Effector memory CD4-positive, alpha-beta T cell (primary cell): ENCODE measurements at places on chromosomes 1 and 21.

GRCh38 chr1:154295408-154296235, 23.2 kb downstream of the HAX1 start:
- DNase-seq = no peak

DNA sequence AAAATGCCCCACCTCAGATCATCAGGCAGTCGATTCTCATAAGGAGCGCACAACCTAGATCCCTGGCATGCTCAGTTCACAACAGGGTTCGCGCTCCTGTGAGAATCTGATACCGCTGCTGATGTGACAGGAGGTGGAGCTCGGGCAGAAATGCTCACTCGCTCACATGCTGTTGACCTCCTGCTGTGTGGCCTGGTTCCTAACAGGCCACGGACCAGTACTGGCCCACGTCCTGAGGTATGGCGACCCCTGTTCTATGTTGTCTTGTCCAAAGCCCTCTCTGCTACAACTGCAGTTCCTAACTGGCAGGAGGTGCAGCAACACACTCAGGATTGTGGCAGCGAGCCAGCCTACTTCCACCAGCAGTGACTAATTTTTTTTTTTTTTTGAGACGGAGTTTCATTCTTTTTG, 70.6 kb downstream of the CLSTN1 start:
- DNase-seq = no peak

DNA sequence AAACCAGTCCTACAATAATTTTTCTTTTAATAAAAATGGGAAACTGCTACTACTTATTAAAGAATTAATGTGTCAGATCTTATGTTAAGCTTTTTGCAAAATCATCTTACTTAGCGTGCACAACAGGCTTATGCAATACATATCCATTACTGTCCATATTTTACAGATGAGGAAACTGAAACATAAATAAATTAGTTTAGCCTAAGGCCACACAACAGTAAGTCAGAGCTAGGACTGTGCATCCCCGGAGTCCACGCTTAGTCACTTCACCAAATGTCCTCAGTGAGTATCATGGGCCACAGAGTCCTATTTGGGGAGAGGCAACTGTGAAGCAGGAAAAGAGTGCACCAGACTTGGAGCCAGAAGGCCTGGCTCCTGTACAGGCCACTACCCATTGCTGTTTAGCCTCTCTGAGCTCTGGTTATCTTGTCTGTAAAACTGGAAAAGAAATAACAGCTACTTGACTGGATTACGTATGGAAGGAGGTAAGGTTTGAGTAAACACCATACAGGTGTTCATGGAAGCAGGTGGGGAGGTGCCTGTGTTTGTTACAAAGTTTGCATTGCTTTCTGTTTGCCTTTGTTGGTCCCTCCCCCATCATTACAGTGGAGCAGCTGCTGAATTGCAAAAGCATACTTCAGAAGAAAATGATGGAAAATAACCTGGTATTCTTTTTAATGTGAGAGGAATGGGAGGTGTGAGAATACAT, 192.8 kb downstream of the FCRL5 start:
- no peak for DNase-seq

DNA sequence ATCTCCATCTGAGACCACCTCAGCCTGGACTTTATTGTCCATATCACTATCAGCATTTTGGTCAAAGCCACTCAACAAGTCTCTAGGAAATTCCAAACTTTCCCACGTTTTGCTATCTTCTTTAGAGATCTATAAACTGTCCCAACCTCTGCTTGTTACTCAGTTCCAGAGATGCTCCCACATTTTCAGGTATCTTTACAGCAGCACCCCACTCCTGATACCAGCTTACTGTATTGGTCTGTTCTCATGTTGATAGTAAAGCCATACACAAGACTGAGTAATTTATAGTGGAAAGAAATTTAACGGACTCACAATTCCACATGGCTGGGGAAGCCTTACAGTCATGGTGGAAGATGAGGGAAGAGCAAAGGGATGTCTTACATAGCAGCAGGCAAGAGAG, 465.4 kb upstream of the PBX1 start:
- no peak for DNase-seq
